T-helper 22 cell (primary cell): ENCODE measurements at places on chromosomes 7 and 10.

GRCh38 chr7:155515318-155515717 is 31.0 kb downstream of the CNPY1 start:
- DNase-seq: no peak

GRCh38 chr7:123351516-123352505 is 152.0 kb upstream of the SLC13A1 start:
- DNase-seq: no peak

- DNase-seq: no peak
Measured at GRCh38 chr7:33895025-33895804, 10.1 kb upstream of the BMPER start.

DNA sequence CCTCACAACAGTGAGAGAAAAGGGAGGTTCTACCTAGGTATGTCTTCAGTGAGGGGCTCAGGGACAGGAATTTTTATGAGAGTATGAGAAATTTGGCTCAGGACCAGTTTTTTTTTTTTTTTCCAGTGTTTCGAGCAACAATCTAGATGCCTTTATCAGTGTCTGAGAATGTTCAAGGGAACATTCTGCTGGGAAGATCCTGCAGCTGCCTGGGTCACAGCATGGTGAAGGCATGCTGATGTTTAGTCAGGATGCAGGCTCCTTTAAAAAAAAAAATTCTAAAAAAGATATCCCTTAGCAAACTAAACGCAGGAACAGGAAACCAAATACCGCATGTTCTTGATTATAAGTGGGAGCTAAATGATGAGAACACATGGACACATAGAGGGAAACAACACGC is 31.0 kb downstream of the SBDS start:
- DNase-seq: no peak

- no peak for DNase-seq
Measured at GRCh38 chr7:26284995-26285632, 6.5 kb upstream of the SNX10 start.

DNA sequence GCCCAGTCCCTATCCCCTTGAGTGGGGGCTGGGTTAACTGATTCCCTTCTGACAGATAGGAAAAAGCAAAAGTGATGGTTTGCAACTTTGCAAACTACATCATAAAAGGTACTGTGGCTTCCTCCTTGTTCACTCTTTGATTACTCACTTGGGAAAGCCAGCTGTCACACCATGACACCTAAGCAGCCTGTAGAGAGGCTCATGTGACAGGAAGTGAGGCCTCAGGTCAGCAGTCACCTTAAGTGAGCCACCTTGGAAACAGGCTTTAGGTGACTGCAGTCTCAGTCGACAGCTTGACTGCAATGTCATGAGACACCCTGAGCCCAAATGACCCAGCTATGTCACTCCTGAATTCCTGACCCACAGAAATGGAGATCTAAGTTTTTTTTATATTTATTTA is 4.3 kb upstream of the CHCHD2 start:
- no peak for DNase-seq

DNA sequence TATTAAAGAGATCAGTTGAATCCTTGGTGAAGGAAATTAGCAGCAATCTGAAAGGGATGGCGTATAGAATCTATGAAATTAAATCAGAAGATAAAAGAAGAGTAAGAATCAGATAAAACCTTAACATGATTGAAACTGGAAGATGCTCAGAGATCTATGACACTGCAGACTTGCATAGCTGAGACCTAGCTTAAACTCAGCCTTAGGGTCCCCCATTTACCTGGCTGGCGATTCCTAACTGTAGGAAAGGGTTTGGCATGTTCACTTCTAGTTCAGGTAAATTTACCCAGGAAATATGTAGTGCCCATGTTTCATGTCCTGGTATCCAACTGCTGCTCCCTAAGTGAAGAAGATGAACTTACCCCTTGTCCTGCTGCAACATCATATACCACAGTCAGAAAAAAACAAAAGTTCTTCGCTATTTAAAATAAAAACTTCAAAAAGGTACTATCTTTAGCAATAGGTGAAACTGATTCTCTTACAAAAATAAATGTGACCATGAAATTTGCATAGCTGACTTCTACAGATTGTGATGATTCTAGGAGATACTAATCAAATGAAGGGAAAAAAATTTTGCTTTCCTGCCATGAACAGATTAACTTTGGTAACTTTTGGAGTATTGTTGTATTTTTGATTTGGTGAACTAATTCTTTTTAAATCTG is 47.8 kb upstream of the TMEM243 start:
- DNase-seq: no peak

DNA sequence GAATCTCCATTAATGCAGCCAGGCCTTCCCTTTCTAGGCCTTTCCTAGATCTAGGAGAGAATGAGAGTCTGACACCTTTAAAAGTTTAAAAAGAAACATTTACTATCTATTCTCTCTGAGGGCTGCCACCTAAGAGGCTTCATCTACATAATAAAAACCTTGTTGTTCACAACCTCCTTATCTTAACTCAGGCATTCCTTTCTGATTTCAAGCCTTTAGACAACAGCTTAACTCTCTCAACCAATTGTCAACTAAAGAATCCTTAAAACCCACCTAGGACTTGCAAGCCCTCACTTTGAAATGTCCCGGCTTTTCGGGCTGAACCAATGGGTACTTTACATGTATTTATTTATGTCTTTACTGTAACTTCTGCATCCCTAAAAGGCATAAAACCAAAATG is 64.3 kb upstream of the RET start:
- DNase-seq: no peak

DNA sequence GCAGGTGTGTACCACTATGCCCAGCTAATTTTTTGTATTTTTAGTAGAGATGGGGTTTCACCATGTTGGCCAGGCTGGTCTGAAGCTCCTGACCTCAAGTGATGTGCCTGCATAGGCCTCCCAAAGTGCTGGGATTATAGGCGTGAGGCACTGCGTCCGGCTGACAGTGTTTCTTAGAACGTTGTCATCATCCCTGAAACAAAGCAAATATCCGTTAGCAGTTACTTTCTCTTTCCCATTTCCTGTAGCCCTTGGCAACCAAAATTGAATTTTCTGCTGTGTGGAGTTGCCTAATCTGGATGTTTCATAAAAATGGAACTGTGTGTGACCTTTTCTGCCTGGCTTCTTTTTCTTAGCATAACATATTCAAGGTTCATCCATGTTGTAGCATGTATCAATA is 22.4 kb downstream of the ZNF33A start:
- DNase-seq: no peak

DNA sequence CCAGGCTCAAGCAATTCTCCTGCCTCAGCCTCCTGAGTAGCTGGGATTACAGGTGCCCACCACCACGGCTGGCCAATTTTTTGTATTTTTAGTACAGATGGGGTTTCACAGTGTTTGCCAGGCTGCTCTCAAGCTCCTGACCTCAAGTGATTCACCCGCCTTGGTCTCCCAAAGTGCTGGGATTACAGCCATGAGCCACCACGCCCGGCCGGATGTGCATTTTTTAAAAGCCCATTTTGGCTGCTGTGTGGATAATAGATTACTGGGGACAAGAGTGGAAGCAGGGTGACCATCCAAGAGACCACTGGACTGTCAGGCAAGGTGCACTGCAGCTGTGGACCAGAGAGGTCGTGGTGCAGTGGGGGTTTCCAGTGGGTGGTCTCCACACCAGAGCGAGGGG is 21.4 kb downstream of the HKDC1 start:
- DNase-seq: no peak

- DNase-seq: no peak
Measured at GRCh38 chr7:47535704-47536628, 45.9 kb downstream of the TNS3 start.

- no peak for DNase-seq
Measured at GRCh38 chr7:1397491-1398327, 61.6 kb downstream of the MICALL2 start.

DNA sequence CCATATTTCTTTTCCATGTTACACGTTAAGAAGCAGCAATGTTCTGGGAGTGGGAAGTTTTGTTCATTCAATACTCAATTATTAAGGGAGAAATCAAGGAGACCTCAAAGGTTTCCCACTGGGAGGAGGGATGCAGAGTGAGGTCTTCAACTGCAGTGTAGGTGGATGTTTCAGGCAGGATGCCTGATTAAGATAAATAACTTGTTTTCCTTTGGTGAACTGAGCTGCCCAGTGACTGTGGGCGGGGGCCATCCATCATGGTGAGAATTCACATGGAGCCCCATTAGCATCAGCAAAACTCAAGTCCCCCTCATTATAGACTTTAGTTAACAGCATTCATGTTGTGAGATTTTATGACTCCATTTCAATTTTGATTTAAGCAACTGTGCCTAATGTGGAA is 121.1 kb downstream of the PLPP4 start:
- no peak for DNase-seq

GRCh38 chr7:18361756-18362155 is 133.8 kb upstream of the HDAC9 start:
- no peak for DNase-seq

DNA sequence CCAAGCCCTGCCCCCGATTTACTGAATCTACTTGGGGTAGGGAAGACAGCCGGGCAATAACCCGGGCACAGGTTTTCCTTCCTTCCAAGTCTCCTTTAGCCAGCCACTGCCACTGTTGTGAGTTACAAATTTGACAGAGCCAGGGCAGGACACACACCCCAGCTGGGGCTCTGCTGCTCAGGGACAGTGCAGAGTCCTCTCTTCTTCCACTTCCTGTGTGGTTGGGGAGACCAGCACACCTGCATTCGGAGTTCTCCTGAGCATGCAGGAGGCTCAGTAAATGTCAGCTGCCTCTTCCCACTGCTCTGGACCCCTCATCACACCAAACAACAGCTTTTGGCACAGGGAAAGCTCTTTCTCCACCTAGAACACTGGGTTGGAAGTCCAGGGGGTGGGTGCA is 21.3 kb downstream of the CHST15 start:
- DNase-seq: no peak

GRCh38 chr7:98348726-98349474 is 52.0 kb downstream of the BAIAP2L1 start:
- no peak for DNase-seq

GRCh38 chr7:111092406-111093236 is 1.7 kb downstream of the LRRN3 start:
- DNase-seq: no peak

DNA sequence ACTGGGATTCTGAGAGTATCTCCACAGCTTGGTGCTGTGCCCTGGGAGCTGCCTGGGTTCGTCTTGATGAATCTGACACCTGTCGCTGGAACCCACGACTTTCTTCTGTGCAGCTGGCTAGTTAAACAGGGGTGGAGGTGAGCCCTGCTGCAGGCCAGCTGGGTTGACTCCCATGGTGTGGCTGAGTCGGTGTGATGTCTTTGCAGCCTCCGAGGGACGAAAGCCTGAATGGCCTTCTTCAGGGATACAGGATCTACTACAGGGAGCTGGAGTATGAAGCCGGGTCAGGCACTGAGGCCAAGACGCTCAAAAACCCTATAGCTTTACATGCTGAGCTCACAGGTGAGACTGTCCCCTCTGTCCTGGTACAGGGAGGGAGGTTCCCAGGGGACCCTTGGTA is 508.1 kb upstream of the FOXK1 start:
- DNase-seq: no peak
